ENCODE measurements at places on chromosomes 5 and 9.

- DNase-seq: no peak
These were observed 27.8 kb upstream of the CCL21 start for GRCh38 chr9:34737677-34738260.

- DNase-seq: no peak
These were observed 5.0 kb upstream of the CAMK2A start for GRCh38 chr5:150294551-150295071.

GRCh38 chr9:137411645-137412380 is 11.1 kb downstream of the EXD3 start:
- DNase-seq: peak; percentile 68

DNA sequence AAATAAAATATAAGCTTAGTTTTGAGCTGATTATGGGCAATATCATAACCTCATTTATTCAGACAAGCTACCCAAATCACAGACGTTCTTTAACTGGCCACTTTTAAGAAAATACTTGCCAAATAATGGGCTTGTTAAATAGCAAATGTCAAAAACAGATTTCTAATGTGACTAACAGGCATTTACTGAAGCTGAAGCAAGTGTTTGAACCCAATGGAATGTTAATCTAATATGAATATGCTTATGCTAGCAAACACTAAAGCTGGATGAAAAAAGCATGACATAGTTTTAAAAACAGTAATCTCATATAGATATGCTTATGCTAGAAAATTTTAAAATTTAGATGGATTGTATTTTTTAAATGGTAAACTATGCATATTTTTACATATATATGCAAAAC is 411.6 kb upstream of the PTGER4 start:
- DNase-seq: no peak

- DNase-seq: no peak
These were observed 9.0 kb upstream of the CPLX2 start for GRCh38 chr5:175862131-175863012.

All from HS-5 (cell line).